ENCODE measurements at places on chromosomes 4 and X. TPM values are rescaled to one million over a fixed set of nuclear protein-coding genes. Genes with fewer than 3 reads are reported as not detected.

The TCEAL5 gene
- not detected for total RNA-seq

The CXCL5 gene
- total RNA-seq = 0.14 TPM

The PPP2R3B gene
- total RNA-seq = 20.6 TPM

The SCML1 gene
- 47.6 TPM for total RNA-seq

The SCFD2 gene
- 21.1 TPM for total RNA-seq

The TIGD4 gene
- total RNA-seq = 0.64 TPM

The CLCN4 gene
- total RNA-seq = 15.3 TPM

The SSX1 gene
- not detected for total RNA-seq

The BMP3 gene
- total RNA-seq = 0.80 TPM

The GPRASP1 gene
- total RNA-seq = 8.9 TPM

The MAGEA1 gene
- total RNA-seq = 5.4 TPM

- DNase-seq = no peak
Observed at GRCh38 chr4:124386163-124386562, 326.4 kb downstream of the ANKRD50 start.

DNA sequence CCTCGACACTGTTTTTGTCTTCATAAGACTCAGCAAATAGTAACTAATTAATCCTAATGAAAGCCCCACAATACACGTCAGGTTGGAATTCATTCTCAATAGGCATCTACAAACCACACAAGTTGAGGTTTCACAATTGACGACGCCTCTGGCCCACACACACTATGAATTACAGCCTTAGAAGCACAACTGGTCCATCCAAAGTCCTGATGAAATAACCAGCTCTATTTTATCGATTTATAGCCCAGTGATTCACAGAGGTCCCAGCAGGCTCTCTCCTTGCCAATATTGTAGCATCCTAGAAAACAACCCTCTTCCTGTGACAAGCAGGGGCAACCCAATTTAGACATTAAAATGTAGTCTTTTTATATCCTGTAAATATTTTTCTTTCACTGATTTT lies 112.1 kb downstream of the NR3C2 start:
- DNase-seq = no peak

DNA sequence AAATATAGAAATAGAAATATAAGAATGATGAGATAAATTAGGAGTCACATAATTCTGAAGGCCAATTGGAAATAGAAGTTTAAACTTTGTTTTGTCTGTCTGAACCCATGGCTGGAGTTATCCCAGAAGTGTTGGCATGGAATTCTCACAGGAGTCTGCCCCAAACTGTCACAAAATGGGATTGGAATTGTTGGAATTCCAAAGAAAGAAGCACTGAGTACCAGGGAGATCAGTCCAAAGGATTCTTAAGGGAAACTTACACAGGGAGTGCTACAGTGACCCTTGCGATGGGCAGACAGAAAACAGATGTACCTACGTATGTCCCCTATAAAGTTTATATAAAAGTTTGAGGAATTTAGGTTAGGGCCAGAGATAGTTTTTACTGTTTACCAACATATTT lies 1607.7 kb downstream of the ARAP2 start:
- DNase-seq = no peak

GRCh38 chrX:152917656-152918579 lies 20.1 kb downstream of the ZNF185 start:
- DNase-seq = no peak

GRCh38 chrX:153766098-153766817 lies 2.2 kb downstream of the PLXNB3 start:
- DNase-seq = no peak

DNA sequence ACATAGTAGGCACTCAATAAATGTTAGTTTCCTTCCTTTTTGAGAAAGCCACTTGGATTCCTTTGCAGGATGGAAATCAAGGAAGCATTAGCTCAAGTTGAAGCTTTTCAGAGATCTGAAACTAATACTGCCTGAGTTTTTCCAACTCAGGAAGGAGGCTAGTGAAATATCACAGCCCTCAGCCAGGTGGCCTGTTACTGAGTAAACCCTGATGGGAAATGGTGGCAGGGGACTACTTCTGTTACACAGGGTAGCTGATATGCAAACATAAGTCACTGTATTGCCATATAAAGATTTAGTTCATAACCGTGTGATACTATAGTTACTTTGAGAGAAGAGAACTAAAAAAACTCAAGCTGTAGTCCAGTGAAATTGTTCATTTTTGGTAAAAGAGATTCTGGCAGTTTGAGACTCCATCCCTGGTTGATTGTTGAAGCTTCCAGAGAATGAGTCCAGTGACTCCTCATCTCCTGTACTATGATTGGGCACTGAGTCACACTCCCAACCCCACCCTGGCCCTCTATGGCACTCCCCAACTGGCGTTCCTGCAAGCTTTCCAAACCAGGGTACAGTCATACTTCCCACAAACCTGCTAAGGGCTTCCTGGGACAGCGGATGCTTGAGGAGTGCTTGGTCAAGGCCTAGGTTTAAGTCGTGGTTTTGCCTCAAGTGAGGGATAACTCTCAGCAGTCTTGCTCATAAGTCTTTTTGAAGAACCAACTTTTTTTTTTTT lies 81.8 kb downstream of the MID1IP1 start:
- no peak for DNase-seq

- DNase-seq = no peak
Observed at GRCh38 chr4:8723222-8723980, 130.8 kb downstream of the CPZ start.

DNA sequence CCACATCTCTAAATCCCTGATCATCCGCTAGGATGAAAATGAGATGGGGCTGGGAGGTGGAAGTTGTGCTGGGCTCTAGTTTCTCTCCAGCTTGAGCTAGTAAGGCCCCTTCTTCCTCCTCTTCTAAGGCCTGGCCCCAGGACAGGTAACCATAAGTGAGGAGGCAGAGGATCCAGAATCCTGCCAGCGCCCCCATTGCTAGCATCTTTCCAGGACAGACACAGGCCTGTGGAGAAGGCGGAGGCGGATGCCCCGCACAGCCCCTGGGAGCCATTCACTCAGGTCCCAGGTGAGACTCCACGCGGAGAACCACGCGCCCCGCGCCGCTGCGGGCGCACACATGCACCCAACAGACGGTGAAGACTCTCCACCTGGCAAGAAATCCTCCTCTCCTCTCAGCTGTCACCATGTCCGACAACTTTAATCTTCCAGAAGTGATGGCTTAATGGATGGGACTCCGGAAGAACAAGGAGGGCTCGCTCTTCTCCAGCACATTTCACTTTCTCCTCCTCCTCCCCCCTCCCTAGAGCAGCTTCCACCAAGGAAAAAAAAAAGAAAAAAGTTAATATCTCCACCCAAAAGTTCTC lies 793 bp downstream of the ARSJ start:
- DNase-seq = peak; percentile 43

DNA sequence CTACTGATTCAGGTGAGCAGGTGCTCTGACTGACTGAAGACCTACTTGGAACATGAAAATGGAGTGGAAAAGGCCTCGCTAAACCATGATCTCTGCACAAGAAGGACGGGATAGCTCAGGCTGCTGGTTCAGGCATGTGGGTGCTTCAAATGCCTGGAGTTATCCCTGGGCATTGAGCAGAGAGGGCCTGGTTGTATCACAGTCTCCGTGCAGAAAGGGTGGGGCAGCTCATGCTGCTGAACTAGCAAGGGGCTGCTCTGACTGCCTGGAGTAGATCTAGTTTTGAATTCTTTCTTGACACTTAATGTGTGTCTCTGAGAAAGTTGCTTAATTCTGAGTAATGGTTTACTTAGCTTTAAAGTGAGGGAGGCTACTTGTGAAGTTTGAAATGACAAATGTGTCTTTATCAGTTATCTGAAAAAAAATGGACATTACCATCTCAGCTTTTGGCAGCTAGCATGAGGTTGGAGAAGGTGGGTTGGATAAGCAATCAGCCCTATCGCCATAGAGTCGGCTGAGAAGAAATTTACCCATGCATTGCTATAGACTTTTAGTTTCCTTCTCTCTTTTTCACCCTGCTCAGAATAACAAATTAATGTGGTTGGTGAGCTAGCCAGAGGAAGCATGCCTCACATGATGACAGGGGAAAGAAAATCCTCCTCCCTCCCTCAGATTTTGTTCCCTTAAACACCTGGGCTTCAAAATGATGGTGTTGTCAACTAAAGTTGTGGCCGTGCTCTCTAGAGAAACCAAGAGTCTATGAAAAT lies 832.4 kb downstream of the STIM2 start:
- no peak for DNase-seq

DNA sequence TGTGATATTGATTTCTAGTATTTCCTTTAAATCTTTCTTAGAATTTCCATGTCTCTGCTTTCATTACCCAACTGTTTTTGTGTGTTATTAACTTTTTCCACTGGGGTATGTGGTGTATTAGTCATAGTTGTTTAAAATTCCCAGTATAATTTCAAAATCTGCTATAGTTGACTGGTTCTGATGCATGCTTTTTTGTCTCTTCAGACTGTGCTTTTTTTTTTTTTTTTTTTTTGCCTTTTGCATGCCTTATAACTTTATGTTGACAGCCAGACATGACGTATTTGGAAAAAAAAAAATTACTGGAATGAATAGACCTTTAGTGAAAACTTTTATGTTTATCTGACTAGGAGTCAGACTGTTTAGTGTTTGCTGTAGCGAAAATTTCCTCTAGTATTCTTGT lies 580.4 kb downstream of the ANKRD50 start:
- DNase-seq = no peak

DNA sequence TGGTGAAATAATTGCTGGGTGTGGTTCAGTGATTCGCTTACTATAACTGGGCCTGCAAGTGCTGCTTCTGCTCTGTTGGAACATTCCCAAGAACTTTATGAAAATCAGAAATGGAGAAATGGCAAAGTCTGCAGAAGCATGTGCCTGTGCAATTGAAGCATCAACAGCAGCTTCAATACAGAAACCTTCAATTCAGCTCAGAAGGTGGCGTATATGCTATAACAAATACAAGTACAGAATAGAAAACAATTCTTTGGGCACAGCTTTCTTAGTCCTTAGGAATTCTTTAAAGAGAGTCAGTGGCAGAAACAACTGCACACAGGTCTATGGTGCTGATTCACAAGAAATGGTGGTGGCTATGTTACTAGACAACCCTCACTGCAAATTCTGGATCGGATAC lies 18.0 kb upstream of the PDHA2 start:
- no peak for DNase-seq

- DNase-seq = no peak
Observed at GRCh38 chr4:7924163-7924562, 15.5 kb downstream of the AFAP1 start.

DNA sequence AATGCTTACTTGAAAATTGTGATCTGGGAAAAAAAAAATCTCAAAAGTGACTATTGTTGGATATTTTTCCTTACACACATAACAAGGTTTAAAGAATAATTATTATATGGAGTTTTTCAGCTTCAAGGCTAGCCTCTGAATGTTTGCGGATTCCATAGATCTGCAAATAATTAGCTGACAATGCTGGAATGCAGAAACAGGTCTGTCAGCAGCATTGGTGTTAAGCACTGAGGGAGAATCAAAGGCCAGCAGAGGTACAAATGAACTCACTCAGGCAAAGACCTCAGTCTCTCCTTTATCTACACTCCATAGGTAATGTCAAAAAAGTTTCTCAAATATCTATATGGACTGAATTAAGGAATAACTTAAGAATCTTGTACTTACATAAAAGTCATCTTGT lies 35.1 kb downstream of the SMIM31 start:
- no peak for DNase-seq

DNA sequence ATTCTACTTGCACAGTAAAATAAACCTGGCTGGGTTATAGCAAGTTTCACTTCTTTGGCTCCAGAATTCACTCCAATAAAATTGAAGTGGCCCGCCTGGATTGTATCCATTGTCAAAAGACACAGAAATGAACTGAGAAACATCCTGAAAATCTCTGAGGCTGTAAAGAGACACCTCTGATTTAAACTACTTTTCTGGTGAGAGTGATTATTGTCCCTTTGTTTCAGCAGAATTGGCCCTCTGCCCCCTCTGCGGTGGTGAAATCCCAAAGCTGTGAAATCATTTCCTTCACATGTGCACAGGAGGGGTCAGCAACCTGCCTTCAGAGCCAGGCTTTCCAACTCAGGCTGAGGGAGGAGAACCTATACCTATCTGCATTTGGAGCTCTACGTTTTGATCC lies 23.0 kb downstream of the GAB3 start:
- DNase-seq = no peak

GRCh38 chr4:13541176-13541604 lies 3.1 kb downstream of the NKX3-2 start:
- DNase-seq = no peak

DNA sequence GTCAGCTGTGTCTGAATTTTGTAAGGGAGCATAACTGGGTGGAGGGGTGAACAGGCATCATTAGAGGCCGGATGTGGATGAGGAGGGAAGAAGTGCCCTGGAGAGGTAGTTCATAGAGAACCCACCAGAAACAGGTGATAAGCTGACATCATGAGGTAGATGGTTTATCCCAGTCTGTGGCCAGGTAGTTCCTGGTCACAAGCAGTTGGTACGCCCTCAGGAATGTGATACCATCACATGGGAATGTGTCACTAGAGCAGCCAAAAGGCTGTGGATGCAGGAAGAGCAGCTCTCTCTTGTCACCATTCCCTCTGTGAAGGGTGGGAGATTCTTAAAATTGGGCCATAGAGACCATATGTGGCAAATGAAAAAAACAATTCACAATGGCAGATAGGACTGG lies 21.9 kb downstream of the MSN start:
- DNase-seq = no peak

DNA sequence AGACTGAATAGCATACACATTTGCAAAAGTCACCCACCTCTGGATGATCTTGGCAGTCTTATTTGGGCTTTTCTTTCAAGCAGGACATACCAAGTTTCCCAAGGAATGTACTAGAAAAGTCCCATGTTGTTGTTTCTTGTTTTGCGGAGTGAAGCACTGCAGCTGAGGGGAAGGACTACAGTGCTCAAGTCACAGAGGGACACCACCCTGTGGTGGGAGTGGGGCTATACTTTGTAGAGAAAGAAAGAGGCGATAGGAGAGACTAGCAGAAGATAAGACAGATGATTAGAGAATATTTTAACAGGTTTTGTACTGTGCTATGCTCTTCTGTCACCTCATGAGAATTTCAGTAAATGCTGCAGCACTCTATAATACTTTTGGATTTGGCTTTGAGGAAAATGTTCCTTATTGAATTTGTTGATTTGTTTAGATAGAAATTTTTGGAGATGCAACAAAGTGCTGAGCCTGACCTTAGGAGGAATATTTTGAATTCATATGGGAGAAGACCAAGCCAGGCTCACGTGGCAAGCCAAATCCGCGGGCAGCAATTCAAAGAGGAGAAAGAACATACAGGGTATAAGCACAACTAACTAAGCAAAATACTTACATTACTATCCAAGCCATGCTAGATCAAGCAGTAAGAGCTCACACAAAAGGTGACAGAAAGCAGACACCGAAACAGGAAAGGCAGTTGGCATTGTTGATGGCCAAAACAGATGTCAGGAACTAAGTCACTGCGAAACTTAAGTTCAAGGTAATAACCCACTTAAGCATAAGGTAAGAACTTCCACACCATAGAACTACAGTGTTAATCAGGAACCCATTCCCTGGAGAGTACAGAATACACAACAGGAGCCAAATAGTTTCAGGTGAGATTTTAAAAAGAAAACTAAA lies 280.3 kb upstream of the INTU start:
- DNase-seq = no peak

- DNase-seq = no peak
Observed at GRCh38 chr4:78362310-78362709, 189.3 kb upstream of the ANXA3 start.
